ENCODE measurements at places on chromosomes 5 and 9. TPM values are rescaled to one million over a fixed set of nuclear protein-coding genes. Genes with fewer than 3 reads are reported as not detected.

The GCNT4 gene
- 2.6 TPM for total RNA-seq

The ST8SIA4 gene
- 0.42 TPM for total RNA-seq

The TMEM167A gene
- 139 TPM for total RNA-seq

The SOX30 gene
- total RNA-seq = not detected

The FOXD4L5 gene
- 0.51 TPM for total RNA-seq

The LURAP1L gene
- 67.4 TPM for total RNA-seq

The GPRIN1 gene
- total RNA-seq = 2.1 TPM

The PHF24 gene
- 0.30 TPM for total RNA-seq

The MYORG gene
- 5.3 TPM for total RNA-seq

The CEL gene
- total RNA-seq = 0.87 TPM

The BHMT gene
- not detected for total RNA-seq

The GLRA1 gene
- total RNA-seq = not detected

The SLC4A9 gene
- not detected for total RNA-seq

The ADAMTS6 gene
- 20.0 TPM for total RNA-seq

The ZFP2 gene
- 1.6 TPM for total RNA-seq

The GAPT gene
- not detected for total RNA-seq

The CNTFR gene
- total RNA-seq = not detected

The FOXI1 gene
- not detected for total RNA-seq

The TLR4 gene
- total RNA-seq = 9.5 TPM

The LHX2 gene
- not detected for total RNA-seq

The BHMT2 gene
- total RNA-seq = not detected

The DAB2 gene
- 82.7 TPM for total RNA-seq

The C5orf34 gene
- total RNA-seq = 1.9 TPM

The ORM2 gene
- total RNA-seq = not detected

The MAP1B gene
- 316 TPM for total RNA-seq

The SECISBP2 gene
- 15.1 TPM for total RNA-seq

The NR5A1 gene
- total RNA-seq = not detected

The FCN2 gene
- total RNA-seq = not detected

The TSSK1B gene
- 0.10 TPM for total RNA-seq

The ZCCHC7 gene
- 21.9 TPM for total RNA-seq

The FXN gene
- 9.9 TPM for total RNA-seq

The ZNG1A gene
- 19.5 TPM for total RNA-seq

The STPG3 gene
- not detected for total RNA-seq

The AIF1L gene
- 33.1 TPM for total RNA-seq

The C9 gene
- not detected for total RNA-seq

Measured in chondrocyte (in vitro differentiated cells).